ENCODE measurements at places on chromosomes 5 and 9.

DNA sequence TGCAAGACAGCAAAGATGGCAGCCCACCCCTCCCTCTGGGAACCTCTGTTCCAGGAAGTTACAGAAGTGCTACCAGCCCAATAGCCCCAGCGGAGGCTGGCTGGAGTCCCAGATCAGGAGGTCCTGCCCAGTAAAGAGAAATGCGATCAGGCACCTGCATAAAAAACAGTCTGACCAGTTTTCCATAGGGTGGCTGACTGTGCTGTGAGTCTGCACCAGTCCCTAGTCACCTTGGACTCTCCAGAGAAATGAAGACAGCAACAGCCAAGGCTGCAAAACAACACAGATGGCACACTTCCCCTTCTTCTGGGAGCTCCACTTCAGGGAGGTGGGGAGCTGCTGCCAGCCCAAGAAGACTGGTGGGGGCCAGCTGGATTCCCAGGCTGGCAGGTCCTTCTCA is 265.5 kb upstream of the PCSK5 start:
- DNase-seq, result no peak

- no peak for DNase-seq
These were observed 24.8 kb downstream of the CEP72 start for GRCh38 chr5:636951-637350.

GRCh38 chr5:5005353-5005752 is 134.8 kb upstream of the ADAMTS16 start:
- no peak for DNase-seq

DNA sequence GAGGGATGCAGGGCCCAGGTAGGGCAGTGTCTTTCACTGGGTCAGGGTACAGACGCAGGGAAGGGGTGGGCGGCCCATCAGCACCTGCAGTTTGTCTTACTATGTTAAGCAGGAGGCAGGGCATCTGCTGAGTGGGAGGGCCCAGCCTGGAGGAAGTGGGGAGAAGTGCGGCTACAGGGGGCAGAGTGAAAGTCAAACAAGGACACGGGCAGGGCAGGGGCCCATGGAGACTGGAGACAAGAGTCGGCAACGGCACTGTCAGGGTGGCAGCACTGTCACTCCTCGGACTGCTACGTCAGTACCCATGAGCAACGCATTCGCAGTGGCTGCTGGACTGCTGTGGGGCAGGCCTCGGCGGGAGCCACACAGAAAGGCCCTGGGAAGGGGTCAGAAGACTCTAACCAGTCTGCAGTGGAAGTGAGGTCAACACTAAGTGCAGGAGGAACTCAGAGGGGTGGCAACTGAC is 19.7 kb downstream of the CAMSAP1 start:
- DNase-seq, result no peak

DNA sequence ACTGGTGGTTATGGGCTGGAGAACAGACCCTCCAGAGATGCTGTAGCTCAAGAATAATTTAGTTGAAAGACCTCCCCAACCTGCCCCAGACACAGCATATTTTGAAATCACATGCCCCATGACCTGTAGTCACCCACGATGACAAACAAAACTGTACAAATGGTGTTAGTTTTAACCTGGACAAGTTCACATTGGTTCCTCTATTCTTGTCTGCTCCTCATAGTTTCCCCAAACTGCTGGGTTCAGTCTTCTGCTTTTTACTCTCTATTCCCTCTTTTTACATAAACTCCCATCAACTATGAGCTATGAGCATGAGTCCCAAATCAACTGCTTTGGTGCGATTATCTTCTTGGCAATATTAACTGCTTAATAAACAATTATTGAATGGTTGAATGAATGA is 365.3 kb upstream of the CLINT1 start:
- no peak for DNase-seq

DNA sequence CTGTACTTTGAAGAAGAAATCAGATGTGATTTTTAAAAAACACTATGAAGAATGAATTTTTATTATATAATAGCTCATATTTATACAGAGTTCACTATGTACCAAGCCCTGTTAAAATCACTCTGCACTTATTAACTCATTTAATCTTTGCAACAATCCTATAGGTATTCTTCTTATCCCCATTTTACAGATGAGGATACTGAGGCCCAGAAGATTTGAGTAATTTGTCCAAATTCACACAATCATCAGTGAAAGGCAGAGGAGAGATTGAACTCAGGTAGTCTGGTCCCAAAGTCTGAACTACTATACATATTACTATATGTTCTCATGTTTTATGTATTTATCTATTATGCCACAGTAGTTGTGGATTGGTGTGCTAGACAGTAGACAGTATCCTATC is 16.1 kb downstream of the PLAC8L1 start:
- no peak for DNase-seq

- DNase-seq, result peak; percentile 56
These were observed 61.7 kb downstream of the SLC38A9 start for GRCh38 chr5:55650386-55650785.

- DNase-seq, result no peak
These were observed 71.1 kb upstream of the NEURL1B start for GRCh38 chr5:172569861-172570558.

GRCh38 chr5:167452136-167452535 is 839.3 kb upstream of the WWC1 start:
- no peak for DNase-seq

DNA sequence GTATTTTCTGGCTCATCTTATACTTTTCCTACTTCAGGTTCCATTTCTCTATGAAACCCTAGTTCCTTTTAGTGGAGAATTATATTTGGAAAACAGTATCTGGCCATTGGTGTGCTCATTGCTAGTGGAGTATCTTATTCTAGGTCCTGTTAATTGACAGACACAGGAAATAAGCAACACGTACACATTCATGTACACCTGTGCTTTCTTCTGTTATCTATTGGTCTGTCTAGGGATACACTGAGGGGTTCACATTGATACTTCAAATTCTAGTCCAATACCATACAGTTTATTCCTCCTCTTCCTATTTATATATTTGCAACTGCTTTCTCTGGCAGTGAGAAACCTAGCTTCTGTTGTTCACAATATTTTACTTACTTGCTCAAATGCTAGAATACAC is 110.2 kb downstream of the FER start:
- no peak for DNase-seq

- DNase-seq, result no peak
These were observed 23.0 kb downstream of the GLIS3 start for GRCh38 chr9:4276856-4277255.

- no peak for DNase-seq
These were observed 161.8 kb downstream of the PALM2AKAP2 start for GRCh38 chr9:109941771-109942170.

DNA sequence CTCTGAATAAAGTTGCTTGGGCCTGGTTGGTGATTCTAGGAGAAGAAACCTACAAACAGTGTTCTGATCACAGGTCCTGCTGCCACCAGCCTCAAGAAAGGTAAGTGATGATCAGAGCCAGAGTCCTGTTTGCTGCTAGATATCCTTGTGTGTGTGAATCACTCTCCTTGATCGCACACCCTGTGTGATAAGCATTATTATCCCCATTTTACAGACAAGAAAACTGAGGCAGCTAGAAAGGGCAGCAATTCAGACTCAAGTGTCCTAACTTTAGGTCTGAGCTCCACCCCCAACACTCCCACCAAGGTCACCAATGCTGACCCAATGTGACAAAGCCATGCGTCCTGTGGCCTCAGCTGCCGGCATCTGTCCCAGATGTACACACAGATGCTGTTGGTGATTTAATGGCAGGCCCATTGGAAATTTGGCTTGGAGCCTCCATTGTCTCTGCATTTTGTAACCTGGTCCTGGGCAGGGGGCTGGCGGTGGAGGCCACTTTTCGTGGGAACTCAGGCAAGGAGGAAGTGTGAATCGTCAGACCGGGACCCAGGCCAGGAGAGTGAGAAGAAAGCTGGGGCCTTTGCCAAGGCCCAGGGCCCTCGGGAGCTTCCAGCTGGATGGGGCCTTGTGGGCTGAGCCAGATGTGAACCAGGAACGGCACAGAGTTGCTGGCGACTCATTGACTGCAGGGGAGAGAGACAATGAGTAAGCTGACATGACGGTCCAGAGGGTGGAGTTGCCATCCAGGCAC is 29.8 kb upstream of the GGTA1 start:
- DNase-seq, result peak; percentile 89

GRCh38 chr9:89815903-89816573 is 211.2 kb downstream of the GADD45G start:
- no peak for DNase-seq

DNA sequence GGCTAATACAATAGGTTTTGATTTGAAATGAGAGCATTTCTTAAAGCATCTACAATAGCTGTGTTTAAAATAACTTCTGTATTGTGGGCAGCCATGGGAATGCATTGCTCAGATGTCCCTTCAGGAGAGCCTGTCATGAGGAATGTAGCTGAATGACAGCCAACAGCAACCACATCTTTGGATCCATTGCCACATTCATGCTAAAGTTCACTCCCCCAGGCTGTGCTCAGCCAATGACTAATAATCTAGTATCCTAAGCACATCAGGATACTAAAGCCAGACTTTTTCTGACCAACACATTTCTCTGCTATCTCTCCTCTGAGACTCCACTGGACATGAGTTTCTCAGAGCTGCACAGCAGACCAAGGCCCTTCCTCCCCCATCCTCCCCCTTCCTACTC is 45.5 kb downstream of the HTR1A start:
- DNase-seq, result peak; percentile 89

GRCh38 chr5:55327281-55327680 is 19.5 kb downstream of the MTREX start:
- no peak for DNase-seq

DNA sequence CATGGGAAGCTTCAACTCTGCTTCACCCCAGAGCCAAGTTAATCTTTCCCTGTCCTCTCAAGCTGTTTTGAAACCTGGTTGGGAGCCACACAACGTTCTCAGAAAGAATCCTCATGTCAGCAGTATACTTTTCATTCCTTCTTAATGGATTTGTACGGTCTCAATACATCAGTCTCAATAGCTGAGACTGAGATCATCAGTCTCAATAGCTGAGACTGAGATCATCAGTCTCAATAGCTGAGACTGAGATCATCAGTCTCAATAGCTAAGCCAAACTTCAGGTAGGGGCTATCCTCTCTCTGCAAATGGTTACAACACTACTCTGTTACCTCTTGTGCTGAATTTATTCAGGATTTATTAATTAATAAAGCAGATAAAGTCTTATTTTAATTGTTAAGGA is 1317.4 kb upstream of the CDH9 start:
- peak; percentile 24 for DNase-seq

DNA sequence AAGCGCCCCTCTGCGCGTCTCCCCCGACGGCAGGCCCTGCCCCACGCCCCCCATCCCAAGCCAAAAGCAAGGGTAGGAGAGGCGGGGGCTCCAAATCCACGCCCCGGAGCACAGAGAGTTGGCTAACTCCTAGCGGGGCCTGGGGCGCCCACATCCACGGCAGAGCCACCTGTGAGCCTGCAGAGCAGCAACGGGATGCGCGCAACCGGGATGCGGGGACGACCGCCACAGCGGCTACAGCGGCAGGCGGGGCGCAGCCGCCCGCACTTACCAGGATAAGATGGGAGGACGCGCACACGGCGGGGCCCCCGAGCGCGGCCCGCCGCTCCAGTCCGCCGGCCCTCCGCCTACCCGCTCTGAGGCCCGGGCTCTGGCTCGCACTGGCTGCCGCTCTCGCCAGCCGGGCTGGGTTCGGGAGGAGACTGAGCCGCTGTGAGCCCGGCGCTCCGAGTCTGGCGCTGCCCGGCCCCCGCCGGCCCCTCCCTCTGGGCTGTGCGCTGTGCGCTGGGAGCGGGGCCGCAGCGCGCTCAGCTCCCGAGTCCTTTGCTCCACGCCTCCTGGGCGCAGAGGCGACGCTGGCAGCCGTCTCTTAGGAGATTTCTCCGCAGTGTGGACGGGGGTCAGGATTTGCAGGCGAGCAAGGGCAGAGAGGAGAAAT is at the start of gene SLC24A2:
Gene SLC24A2, minus strand, starts transcription at position 424 of the 658 bp plus-strand sequence.
- peak; percentile 33 for DNase-seq

DNA sequence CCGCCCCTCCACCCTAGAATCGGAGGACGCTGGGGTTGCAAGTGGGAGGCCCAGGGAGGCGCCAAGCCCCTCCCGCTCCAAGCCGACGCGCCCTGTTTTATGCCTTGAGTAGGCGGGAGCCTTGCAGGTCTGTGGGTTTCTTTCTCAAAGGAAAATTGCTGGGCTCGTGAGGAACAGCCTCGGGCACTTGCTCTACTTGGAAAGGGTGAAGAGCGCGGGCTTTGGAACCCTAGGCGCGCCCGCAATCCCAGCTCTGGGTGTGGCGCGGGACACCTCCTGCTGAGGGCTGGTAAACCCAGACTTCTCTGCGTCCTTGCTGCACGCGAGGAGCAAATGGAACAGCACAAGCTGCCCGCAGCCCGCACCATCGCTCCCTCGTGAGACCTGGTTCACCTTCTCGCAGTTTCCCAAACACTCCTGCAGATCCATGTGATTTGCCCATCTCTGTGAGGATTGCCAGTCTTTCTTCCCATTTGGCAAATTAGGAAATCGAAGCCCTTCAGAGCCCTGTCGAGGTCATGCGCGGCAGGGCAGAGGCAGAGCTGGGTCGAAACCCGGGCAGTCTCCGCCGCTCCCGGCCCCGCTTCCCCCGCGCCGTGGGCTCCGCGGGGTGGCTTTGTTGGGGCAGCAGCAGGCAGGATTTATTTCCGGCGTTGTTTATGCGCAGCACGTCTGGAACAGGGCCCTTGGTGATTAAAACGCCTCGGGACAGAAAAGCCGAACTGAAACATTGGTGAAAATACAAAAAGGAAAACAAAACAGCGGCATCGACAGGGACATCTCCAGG is 98.4 kb upstream of the CPLX2 start:
- peak; percentile 4 for DNase-seq

DNA sequence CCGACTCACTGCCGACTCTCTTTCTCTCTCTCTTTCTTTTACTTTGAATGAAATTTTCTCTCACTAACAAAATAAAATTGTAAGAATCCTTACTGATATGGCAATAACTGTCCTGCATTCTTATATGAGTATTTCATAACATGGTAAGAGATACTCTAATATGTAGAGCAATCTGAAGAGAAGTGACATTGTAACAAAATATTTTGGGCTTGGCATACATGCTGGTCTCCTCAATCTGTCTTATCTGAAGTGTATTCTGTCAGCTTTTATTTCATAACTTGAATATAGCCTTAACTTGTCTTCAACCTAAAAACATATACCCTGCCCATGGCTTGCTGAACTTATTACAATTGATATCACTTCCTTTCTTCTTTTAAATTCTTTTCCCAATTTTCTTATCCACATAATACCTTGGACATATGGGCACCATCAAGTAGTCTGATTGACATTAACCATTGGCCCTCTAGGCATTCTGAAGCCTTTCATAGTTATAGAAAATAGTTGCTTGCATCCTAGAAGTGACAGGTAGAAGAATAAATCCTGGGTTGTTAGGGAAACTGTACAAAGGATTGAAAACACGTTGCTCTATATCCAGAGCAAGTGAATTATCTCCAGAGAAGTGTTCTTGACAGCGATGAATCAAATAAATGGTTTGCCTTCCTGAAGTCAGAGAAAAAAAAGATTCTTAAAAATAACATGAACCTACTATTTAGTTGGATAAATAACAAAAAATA is 537.6 kb upstream of the TYRP1 start:
- no peak for DNase-seq

DNA sequence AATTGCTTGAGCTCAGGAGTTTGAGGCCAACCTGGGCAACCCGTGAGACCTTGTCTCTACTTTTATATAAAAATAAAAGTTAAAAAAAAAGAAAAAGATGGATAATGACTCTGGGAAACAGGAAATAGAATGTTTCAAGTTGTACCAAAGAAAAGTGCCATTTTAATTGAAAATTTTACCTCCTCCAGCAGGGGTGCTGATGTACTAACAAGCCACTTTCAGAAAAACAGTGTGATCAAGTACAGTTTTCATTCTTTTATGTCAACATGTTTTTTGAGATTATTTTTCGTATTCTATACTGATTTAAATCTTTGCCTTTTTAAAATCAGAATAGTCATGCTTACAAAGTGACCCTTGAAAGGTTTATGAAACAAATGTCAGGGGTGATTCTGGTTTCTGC is 30.8 kb downstream of the F2R start:
- DNase-seq, result no peak

Data from astrocyte of the hippocampus (primary cell).